Activated naive CD4-positive, alpha-beta T cell (primary cell): ENCODE measurements at places on chromosomes 1 and 21.

DNA sequence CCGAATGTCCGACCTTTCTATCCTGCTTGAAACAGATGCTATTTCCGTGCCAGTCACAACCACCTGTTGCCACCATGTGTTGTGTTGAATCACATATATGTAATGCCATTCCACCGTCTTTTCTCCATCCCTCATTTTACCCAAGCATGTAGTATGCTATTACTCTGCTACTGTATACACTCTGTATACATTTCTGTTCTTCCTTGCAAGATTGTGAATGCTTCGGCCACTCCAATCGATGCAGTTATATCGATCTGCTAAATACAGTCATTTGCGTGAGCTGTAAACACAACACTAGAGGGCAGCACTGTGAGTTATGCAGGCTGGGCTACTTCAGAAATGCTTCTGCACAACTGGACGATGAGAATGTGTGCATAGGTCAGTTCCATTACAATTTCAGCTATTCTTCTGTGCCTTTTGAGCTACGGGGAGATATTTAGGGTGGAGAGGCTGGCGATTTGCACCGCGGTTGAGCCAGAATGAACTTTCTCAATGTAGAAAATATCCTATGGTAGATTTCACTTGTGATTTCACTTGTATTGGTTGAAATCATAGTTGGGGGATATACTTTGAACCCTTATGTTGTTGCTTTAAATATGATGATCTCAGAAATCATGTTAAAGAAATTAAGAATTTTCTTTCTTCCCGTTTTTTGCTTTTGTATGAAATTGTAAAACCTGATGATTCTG lies 289.8 kb downstream of the NTNG1 start:
- DNase-seq = no peak

DNA sequence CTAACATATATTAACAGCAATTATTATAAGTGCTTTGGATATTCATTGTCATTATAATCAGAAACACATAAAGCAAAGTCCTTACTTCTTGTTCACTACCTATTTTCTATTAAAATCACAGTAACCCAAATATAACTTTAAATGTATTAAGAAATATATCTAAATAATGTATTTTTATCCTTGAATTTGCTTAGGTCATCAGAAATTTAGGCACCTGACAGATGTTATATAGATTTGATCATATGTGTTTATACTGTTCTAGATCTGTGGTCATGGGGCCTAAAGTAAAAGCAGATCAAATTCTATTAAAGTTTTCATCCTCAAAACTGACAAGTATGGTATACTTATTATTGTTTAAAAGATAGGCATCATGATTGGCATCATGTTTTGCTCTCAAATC lies 9.2 kb upstream of the OR1C1 start:
- DNase-seq = no peak

DNA sequence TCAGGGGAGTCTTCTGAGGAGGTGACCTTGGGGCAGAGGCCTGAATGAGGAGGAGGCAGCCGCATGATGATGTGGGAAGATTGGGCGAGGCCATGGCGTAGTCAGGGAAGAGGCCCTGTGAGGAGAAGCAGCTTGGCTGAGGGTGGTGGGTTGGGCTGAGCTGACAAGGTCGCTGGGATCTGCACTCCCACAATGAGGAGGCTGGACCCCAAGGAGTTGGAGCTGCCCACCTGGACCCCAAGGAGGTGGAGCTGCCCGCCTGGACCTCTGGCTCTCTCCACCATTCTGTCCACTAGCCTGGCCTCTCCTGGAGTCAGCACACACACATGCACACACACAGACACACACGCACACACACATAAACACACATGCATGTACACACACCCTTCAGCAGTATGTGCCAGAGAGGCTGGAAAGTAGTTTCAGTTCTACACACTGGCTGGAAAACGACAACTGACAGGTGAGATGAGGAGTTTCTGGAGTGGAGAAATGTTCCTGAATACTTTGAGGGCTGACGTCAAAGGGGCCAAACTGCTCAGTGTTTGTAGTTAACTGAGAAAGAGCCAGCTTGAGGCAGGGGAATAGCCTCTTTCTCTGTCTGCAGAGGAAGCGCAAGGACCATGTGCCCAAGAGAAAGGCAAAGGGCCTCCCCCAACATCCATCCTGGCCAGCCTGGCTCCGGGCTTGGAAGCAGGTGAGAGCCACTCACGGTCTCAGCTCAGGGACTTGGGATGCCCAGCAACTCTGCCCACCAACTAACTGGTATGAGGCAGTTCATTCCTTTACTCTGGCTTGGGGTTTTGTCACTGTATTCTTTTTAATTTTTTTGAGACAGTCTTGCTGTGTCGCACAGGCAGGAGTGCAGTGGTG lies 7.1 kb downstream of the SMPDL3B start:
- no peak for DNase-seq

DNA sequence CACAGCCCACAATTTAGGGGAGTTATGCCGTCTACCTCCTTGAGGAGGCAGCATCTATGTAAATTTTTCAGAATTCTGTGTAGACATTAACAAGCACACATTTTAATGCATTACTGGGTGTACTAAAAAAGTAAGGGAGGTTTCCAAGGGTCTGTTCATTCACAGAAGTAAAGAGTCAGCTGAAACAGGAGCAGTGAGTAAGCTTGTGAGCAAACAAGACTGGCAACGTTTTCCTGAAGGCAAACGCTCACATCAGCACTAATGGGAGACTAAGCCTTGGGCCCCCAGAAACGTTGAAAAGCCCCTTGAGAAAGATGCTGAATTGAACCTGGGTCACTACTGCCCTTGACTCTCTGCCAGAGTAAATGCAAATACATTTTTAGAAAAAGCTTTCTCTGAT lies 25.7 kb downstream of the RPRD2 start:
- no peak for DNase-seq

DNA sequence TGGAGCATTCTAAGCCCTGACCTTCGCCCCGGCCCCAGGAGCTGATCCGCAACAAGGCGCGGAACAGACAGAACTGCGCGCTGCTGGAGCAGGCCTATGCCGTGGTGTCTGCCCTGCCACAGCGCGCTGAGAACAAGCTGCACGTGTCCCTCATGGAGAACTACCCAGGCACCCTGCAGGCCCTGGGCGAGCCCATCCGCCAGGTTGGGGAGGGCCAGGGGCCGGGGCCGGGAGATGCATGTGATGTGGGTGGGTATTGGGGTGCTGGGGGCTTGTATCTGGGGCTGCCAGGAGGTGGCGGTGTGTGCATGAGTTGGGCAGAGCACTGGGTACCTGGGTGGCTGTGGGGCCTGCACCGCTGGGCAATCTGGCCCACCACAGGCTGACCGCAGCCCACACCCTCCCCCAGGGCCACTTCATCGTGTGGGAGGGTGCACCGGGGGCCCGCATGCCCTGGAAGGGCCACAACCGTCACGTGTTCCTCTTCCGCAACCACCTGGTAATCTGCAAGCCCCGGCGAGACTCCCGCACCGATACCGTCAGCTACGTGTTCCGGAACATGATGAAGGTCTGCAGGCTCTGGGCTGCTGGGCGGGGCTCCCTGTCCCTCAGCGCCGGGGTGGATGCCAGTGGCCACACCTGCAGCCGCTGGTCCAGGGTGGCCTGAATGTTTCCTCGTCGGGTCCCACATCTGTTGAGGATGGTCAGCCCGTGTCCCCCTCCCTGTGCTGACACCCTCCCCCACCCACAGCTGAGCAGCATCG lies 65.8 kb downstream of the TRIM11 start:
- no peak for DNase-seq

- no peak for DNase-seq
These were observed 3.9 kb downstream of the PLA2G2D start for GRCh38 chr1:20115479-20115878.

DNA sequence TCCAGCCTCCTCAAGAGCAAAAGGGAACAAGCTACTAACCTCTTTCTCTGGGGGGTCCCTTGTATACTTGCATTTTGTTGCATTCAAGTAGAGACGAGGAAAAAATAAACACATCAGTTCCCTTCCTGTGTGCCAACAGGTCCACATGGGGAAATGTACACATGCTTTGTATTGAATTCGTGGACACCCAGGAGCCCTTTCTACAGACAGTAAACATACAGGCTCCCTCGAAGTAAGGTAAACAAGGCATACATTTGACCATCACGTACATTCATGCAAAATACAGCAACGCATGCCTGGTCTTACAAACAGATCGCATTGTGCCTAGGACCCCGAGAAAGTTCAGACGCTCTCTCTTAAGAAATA lies 1.1 kb downstream of the KCND3 start:
- no peak for DNase-seq

- DNase-seq = no peak
These were observed 21.4 kb downstream of the LRRC42 start for GRCh38 chr1:53967409-53968124.

- DNase-seq = no peak
These were observed 404.4 kb downstream of the SIPA1L2 start for GRCh38 chr1:232225336-232226131.

- DNase-seq = no peak
These were observed 59.0 kb upstream of the ATP2B4 start for GRCh38 chr1:203567596-203567995.

- no peak for DNase-seq
These were observed 90.7 kb downstream of the MRPL37 start for GRCh38 chr1:54290506-54291184.

DNA sequence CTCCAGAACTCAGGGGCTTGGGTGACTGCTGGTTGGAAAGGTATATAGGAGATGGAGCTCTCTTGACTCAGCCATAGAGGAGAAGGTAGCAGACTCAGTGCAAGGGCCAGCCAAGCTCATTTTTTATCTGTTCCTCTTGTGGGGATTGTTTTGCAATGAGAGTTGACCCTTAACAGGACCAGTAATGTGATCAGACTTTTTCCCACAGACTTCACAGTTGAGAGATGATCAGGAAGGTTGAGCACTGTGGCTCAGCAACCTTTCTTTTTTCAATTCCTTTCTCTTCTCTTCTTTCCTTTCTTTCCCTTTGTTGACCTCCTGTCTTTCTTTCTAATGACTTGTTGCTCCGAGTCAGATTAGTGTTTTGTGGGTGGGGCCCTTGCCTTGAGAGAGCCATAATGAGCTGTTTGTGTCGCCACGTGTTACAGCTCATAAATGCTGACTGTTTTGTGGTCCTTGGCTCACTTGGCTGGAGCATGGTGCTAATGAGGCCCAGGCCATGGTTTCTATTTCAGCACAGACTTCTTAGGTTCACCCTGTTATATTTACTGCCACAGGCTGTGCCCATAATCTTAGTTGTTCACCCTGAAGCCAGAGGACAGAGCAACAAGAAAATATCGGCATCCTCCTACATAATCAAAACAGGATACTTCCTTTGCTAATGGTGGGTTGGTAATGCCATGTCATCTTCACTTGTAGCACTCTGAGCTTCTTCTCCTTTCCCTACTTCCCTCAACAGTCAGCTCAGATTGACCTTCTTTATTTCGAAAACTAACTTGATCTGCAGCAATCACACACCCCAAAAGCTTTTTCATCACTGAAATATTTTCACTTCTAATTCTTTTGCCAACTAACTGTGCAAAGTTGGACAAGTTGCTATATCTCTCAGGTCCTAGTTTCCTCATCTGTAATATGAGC lies 13.9 kb downstream of the ADAM30 start:
- DNase-seq = no peak

- no peak for DNase-seq
These were observed 273.8 kb upstream of the DUSP10 start for GRCh38 chr1:222015686-222016085.

GRCh38 chr1:225556694-225557093 lies 96.2 kb downstream of the ENAH start:
- no peak for DNase-seq

DNA sequence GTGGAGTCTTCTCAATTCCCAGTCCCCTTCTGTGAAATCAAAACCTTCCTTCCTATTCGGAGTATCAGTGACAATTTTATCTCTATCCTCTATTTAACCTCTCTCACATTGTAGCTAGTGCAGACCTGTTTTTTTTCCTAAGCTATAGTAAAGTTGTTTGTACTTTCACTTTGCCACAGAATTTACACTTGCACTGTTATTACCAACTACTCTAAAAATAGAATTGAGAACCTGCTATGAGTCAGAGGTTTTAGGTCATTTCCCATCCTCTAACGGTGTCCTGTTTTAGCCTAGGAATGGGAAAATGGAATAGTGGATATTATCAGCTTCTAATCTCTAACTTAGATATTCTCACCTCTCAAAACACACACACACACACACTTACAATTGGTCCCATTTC lies 862.7 kb downstream of the NCAM2 start:
- DNase-seq = no peak
